CD4-positive, alpha-beta T cell treated with Interleukin-6 for 4 hours (primary cell): ENCODE measurements at places on chromosomes 5 and 9.

DNA sequence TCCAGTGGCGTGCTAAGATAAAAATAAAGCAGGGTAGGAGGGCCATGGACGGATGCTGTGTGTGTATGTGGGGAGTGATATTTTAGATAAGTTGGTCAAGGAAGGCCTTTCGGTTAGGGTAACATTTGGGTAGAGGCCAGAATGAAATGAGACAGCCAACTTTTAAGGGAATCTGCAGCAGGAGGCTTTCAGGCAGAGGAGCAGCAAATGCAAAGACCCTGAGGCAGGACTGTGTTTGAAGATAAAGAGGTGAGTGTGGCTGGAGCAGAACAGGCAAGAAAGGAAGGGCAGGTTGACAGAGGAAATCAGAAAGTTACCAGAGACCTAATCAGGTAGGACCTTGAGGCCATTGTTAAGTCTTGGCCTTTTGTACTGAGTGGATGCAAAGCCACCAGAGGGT lies 106.2 kb downstream of the MAST4 start:
- no peak for DNase-seq

- DNase-seq: no peak
Measured at GRCh38 chr5:74667396-74667795, 17.6 kb upstream of the HEXB start.

DNA sequence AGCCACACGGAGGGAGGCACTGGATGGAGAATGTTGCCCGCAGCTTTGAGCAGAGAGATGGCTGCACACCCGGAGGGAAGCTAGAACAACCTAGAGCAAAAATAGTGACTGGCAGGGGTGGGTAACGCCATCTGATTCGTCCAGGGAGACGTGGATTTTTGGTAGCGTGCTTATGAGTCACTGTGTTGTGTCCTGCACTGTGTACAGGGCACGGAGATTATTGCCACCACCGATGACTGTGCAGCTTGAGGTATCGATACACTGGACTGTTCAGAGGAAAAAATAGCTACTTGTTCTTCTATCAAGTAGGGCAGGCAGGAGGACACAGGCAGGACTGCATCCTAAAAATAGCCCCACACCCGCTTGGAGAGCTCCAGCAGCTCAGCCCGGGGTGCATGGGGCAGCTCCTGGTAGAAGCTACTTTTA lies 6.0 kb downstream of the UBE2QL1 start:
- DNase-seq: no peak

DNA sequence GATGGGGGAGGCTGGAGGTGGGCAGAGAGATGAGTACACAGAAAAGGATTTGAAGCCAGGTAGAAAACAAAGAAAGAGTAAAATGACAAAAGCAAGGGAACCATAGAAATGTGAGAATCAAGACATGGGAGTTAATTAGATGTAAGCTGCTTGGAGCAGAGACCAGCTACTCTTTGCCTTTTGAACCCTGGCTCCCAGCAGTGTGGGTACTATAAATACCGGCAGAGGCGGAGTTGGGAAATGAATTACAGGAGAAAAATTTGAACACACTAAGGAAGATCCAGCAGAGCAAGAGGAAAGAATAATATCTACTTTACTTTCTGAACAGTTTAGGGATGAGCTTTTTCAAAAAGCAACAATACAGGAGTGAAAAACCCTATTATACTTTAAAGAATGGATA lies 36.5 kb downstream of the KIF24 start:
- DNase-seq: no peak

GRCh38 chr9:4207881-4208615 lies 91.8 kb downstream of the GLIS3 start:
- DNase-seq: no peak

- no peak for DNase-seq
Measured at GRCh38 chr9:78821126-78821822, 524.3 kb downstream of the PSAT1 start.

GRCh38 chr9:129275626-129276247 lies 97.7 kb upstream of the IER5L start:
- DNase-seq: no peak

DNA sequence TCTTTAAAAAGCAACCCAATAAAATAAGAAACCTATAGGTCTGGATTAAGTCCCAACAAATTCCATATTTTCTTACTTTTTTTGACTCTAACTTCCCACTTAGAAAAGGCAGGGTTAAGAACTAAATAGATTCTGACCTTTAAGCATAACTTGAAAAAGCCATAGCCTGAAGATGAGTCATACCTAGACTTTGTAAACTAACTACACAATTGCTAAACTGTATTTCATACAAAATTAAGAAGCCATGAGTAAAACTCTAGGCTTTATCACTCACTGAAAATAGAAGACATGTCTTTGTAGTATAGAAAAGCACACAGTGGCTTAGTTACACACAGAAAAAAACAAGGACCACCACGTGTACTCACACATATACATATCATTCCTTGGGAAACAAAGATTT lies 51.5 kb downstream of the MLLT3 start:
- no peak for DNase-seq

DNA sequence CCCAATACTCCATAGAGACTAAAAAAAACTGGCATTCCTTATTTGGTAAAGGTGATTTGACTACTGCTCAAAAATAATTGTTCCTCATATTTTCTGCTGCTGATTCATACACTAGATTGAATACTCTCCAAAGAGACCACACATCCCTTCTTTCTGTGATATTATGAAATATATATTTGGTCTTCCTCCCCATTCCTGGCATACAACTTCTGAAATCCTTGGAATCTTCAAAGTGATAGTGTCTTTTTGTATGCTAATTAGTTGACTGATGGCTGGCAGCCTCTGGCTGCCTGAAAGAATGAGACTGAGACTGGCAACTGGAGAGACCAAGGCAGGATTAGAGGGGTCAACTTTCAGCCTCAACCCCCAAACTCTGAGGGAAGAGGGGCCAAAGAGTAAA lies 348.0 kb upstream of the RFX3 start:
- no peak for DNase-seq

GRCh38 chr5:38556088-38556598 lies 303 bp downstream of the LIFR start:
- no peak for DNase-seq

DNA sequence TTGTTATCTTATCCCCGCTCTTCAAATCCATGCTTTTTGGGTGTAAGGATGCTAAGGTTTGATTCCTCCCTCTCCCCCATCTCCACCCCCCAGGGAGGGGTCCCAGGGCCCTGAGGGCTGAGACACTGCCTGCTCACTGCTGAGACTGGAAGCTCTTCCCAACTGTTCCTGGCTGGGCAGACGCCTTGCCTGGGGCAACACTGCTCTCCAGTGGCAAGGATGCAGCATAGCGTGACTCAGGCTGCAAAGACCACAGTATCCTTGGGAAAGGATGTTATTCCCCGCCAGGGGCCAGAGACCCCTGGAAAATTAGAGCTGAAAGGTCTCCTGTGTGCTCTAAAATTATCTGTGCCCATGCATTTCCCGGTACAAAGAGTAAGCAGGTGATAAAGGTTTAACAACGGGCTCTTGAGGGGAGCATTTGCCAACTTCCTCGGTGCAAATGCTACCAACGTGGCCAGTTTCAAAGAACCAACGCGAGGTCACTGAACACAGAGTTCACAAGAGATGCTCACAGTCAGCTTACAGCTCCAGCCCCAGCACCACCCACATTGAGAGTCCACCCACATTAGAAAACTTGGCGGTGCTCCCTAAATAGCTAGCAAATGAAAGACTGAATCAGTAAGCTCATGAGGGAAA lies 271.9 kb downstream of the NSG2 start:
- DNase-seq: no peak

GRCh38 chr5:13780081-13780480 lies 164.4 kb downstream of the DNAH5 start:
- DNase-seq: no peak

- no peak for DNase-seq
Measured at GRCh38 chr5:39494534-39494933, 69.8 kb upstream of the DAB2 start.

DNA sequence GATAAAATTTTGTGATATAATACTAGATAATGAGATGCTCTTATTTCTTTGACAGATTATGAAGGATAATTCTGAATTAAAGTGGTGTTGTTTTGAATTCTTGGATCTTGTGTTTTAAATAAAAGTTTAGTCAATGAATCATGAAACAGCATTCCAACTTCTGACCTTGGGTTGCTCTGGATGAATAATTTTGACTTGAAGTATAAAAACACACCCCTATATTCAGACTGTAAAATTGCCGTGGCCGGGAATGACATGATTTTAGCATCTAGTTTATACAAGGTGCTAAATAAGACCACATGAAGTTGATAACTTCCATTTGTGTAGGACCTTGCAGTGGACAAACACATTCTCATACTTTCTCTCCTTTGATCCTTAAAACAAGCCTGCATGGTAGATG lies 67.2 kb upstream of the DAP start:
- DNase-seq: no peak

DNA sequence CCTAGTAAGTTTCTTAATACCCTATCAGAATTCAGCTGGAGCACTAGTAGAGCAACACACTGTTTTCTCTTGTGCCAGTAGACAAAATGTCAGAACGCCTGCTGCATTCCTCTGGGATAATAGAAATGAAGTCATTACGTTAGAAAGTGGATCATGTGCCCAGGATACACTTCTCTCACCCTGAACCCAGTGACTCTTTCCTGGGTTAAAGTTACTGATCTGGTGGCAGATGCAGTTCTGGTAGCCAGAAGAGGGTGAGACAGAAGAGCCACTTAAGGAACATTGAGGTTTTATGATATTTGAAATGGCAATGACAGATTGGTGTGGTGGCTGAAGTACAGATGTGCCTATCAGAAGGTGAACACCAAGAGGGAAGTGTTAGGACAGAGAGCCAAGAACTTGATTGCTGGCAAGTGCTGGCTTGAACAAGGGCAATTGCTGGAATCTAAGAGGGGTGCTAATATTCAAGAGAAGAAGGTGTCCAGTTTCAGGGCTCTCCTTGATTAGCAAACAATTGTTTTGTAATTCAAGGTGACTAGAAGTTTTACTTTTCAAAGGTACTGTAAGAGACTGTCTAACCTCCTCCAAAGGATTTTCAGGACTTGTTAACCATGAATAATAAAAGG lies 93.7 kb upstream of the ERBIN start:
- no peak for DNase-seq

DNA sequence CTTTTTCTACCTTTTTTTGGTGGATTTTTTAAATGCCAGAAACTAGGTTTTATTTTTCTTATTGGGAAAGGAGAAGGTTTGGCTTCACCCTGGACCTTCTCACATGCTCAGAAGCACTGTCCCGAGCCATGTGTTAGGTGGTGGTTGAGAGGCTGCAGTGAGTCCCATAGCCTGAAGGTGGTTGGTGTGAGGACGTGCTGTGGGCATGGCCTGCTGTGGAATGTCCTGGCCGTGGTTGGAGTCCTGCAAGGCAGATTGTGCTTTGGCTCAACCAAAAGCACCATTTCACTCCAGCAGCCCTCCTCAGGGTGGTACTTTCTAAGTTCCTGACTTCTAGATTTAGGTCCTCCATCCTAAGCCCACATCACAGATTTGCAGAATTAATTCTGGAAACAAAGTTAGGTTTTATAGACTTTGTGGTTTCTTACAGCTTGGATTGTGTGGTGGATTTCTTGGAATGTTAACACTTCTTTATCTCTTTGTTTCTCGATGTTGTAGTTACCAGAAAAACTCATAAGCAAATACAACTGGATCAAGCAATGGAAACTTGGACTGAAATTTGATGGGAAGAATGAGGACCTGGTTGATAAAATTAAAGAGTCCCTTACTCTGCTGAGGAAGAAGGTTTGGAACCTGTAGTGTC lies 22.6 kb downstream of the OTULIN start:
- DNase-seq: no peak

- DNase-seq: no peak
Measured at GRCh38 chr9:94157050-94157801, 73.0 kb downstream of the PTPDC1 start.

DNA sequence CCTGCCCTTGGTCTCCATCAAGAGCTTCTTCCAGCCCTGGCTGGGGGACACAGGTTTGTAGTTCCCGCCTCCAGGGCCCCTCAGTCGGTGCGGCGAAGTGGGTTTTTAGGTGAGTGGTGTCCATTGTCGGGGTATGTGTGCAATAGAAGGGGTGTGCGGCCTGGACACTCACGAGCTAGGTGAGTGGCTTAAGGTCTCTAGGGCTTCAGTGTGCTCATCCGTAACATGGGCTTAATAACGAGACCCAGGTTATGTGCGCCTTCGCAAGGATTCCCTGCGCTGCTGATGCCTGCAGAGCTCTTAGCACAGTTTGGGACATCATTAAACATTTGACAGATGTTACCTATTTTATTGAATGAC lies 656 bp downstream of the CEP78 start:
- no peak for DNase-seq

GRCh38 chr5:103340717-103341388 lies 82.3 kb downstream of the MACIR start:
- no peak for DNase-seq

DNA sequence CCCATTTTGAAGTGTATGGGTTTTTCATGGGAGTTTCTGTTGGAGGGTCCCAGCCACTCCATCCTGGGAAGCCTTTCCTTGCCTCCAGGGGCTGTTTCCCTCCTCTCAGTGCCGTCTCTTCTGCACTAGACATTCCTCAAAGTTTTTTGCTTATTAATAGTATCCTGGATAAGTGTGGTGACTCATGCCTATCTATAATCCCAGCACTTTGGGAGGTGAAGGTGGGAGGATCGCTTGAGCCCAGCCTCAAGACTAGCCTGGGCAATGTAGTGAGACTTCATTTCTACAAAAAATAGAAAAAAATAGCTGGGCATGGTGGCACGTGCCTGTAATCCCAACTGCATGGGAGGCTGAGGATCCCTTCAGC lies 43.1 kb downstream of the RALGPS1 start:
- no peak for DNase-seq

DNA sequence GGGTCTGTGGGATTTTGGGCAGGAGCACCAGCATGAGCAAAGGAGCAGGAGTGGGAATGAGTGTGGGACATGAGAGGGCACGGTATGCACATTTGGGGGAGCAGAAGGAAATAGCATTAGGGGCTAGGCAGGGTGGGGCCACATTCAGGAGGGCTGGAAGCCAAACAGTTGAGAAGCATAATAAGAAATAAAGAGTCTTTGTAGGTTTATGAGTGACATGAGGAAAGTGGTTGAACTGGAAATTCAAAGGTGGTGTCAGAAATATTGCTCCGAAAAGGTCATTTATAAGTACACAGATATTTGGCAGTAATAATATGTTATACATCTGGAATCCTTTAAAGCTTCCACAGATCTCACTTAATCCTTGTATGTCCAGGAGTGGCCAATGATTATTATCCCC lies 26.4 kb downstream of the ARHGEF28 start:
- DNase-seq: no peak

DNA sequence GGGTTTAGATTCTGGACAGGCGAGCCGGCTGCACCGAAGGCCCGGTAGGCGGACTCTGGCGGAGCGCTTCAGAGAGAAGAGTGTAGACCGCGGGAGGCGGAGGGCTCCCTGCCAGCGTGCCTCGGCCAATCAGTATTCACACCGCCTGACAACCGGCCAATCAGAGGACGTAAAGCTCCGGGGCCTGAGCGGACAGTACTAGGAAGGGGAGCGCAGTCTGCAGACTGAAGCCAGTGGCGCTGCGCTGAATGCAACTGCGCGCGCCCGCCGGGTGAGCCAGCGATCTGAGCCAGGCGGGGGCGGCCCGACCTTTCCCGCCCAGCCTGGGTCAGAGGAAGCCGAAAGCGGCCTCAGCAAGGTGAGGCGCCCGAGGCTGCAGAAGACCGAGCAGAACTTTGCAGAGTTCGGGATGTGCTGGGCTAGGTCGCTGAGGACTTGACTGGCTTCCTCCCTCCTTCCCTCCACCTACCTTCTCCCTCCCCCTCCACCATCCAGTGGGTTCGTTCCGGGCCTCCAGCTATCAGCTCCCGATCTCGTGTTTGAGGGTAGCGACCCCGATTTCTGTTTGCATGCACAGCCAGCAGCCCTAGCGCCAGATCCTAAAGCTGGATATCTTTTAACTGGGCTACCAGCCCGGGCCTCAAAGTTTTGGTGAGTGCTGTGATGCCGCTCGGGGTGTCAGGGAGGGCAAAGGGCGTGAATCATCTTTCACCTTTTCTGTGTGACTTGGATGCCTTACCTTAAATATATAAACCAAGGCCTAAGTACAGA lies at the start of gene DMRT2:
Gene DMRT2 (plus strand): TSS at position 233 of the 771 bp plus-strand sequence. CDS start 1,257 bp downstream, outside the sequence.
- DNase-seq: no peak
